ENCODE measurements at places on chromosomes 2 and 18. TPM values are rescaled to one million over a fixed set of nuclear protein-coding genes. Genes with fewer than 3 reads are reported as not detected.

Gene MATN3
- polyA plus RNA-seq, result 1.8 TPM

DNA sequence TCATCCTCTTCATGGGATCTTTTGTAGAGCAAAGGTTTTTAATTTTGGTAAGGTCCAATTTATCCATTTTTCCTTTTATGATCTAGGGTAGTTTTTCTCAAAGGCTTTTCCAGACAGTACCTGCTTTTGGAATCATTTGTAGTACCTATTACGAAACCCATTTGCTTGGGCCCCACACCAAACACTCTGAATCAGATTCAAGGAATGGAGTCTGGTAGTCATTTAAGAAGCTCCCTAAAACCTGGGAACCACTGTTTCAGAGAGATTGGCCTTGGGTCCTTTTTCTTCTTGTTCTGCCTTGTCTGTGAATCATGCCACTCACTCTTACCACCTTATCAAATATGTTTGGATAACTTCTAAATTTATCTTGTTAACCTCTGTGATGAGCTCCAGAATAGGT is 40.3 kb downstream of the OSBPL6 start:
- DNase-seq, result no peak
- no peak overlapping the region for H3K27ac ChIP-seq
- H3K4me3 ChIP-seq, result no peak overlapping the region

DNA sequence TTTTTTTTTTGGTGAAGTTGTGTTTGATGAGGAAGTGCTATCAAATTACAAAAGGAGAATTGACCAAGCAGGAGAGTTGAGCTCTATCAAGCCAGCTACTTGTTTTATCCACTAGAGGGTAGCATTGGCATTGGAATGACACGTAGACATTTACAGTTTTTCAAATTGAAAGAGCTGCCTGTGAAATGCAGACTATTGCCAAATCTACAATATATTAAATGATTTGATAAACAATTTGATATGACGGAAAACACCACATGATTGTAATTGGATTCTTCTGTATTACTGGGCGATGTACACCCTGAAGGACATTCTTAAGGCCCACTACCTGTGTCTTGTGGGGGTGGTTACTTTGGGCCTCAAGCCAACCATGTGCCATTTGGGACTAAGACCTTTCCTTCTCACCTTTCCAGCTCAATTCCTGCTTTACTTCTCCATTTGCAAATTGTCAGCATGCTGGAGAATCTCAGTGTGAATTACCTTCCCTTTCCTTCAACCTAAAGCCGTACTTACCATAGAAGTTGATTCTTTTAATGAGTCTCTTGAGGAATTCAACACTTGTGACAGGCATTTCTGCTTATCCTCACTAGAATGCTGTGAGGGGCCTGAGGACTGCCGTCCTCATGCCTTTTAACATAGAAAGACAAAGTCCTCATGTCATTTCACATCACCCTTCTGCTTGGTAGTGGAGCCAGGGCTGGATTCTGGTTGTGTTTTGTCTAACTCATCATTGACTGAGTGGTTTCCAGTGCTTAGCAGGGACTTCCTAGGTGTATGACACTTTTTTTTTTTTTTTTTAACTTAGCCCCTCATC is 134.8 kb upstream of the THUMPD2 start:
- peak; percentile 71 for DNase-seq
- H3K4me3 ChIP-seq, result no peak overlapping the region
- no peak overlapping the region for H3K27ac ChIP-seq

- no peak overlapping the region for H3K27ac ChIP-seq
- DNase-seq, result peak; percentile 11
- no peaks in the 10 kb centered on the region for H3K27me3 ChIP-seq
Measured at GRCh38 chr2:221397187-221397586, 174.9 kb downstream of the EPHA4 start.

GRCh38 chr18:39272230-39272629 is 1706.6 kb upstream of the CELF4 start:
- no peaks in the 10 kb centered on the region for H3K4me1 ChIP-seq
- DNase-seq, result no peak
- no peaks in the 10 kb centered on the region for H3K27me3 ChIP-seq
- H3K27ac ChIP-seq, result no peak overlapping the region
- H3K4me3 ChIP-seq, result no peak overlapping the region

- no peaks in the 10 kb centered on the region for H3K36me3 ChIP-seq
- no peaks in the 10 kb centered on the region for H3K27me3 ChIP-seq
- no peak overlapping the region for H3K27ac ChIP-seq
- no peak overlapping the region for H3K4me3 ChIP-seq
Measured at GRCh38 chr2:139360654-139361053, 580.5 kb upstream of the NXPH2 start.

Gene PAPOLG
- polyA plus RNA-seq, result 3.8 TPM

- no peak overlapping the region for H3K27ac ChIP-seq
- no peaks in the 10 kb centered on the region for H3K27me3 ChIP-seq
- DNase-seq, result no peak
- H3K4me3 ChIP-seq, result no peak overlapping the region
Measured at GRCh38 chr2:202765436-202765835, 106.1 kb downstream of the ICA1L start.

- no peak overlapping the region for H3K4me3 ChIP-seq
- H3K27me3 ChIP-seq, result no peaks in the 10 kb centered on the region
- DNase-seq, result no peak
- no peaks in the 10 kb centered on the region for H3K4me1 ChIP-seq
Measured at GRCh38 chr2:22912398-22912797, 472.6 kb upstream of the KLHL29 start.

GRCh38 chr2:238573916-238574315 is 147.2 kb downstream of the ASB1 start:
- no peak for DNase-seq
- no peak overlapping the region for H3K27ac ChIP-seq
- no peaks in the 10 kb centered on the region for H3K36me3 ChIP-seq

DNA sequence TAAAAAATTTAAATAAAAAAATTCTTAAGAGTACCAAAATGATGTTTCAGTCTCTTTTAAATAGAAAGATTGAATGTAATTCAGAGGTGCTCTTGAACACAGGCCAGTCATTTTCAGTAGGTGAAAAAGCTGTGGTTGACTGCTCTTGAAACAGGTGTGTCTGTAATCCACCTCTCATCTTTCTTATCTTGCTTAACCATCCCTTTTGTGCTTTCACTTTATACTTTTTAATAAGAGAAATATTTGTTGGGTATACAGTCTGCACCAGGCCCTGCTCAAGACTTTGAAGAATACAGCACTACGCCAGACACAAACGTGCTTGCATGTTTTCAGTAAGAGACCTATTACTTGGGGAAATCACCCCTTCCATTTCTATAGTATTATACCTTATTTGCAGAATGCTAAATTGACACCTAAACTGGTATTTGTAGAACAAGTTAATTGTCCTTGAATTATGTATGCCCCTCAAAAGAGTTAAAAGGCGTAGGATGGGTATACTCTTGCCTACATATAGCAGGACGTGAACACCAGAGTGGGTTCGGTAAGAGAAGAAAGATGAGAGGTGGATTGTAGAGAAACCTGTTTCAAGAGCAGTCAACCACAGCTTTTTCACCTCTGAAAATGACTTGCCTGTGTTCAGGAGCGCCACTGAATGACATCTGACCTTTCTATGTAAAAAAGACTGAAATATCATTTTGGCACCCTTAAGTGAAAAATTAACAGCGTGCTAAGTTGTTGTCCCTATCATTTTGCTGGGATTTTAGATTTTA is 4.0 kb upstream of the RTN4 start:
- no peaks in the 10 kb centered on the region for H3K36me3 ChIP-seq
- H3K27ac ChIP-seq, result no peak overlapping the region
- DNase-seq, result no peak
- no peaks in the 10 kb centered on the region for H3K27me3 ChIP-seq

DNA sequence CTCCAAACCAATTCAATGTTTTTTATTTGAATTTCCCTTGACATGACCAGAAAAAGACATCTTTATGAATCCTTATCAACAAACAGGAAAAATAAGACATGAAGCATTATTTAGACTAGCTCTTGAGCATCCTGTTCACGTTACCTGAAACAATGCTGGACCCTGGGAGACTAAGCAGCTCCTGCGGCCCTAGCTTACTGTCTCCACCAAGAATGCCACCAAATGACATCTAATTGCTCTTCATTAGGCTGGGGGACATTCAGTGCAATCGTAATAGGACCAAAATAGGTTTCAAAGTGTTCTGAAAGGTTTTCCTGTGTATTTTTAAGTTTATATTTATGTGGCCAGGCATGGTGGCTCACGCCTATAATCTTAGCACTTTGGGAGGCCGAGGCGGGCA is 25.5 kb downstream of the NFE2L2 start:
- no peaks in the 10 kb centered on the region for H3K27me3 ChIP-seq
- peaks cover 50% of the 10 kb centered on the region for H3K4me1 ChIP-seq
- no peak overlapping the region for H3K4me3 ChIP-seq

GRCh38 chr2:108855194-108855593 is 68.6 kb downstream of the CCDC138 start:
- H3K4me3 ChIP-seq, result no peak overlapping the region
- H3K27me3 ChIP-seq, result no peaks in the 10 kb centered on the region
- DNase-seq, result peak; percentile 24
- H3K4me1 ChIP-seq, result no peaks in the 10 kb centered on the region
- H3K27ac ChIP-seq, result no peak overlapping the region

DNA sequence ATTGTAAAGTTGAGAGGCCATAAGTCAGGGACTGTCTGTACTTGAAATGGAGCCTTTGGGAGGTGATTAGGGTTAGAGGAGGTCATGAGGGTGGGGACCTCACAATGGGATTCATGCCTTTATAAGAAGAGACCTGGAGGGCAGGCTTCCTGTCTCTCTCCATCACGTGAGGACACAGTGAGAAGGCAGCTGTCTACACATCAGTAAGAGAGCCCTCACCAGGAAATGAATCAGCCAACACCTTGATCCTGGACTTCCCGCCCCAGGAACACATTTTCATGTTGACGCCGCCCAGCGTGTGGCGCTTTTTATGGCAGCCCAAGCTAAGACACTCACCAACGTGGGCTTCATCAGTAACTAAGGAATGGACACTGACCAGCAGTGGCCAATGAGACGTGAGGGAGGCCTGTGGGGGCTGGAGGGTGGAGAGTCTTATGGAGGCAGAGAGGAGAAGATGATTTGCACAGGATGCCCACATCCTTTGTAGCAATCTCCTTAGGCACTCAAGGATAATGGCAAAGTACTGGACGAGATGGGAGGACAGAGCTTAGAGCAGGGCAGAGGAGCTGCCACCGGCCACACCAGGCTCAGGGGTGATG is 162.7 kb downstream of the EIPR1 start:
- no peak overlapping the region for H3K4me3 ChIP-seq
- H3K4me1 ChIP-seq, result no peaks in the 10 kb centered on the region
- no peaks in the 10 kb centered on the region for H3K36me3 ChIP-seq
- H3K27ac ChIP-seq, result no peak overlapping the region
- H3K27me3 ChIP-seq, result no peaks in the 10 kb centered on the region
- no peak for DNase-seq

- H3K27me3 ChIP-seq, result no peaks in the 10 kb centered on the region
- H3K4me3 ChIP-seq, result no peak overlapping the region
- H3K27ac ChIP-seq, result no peak overlapping the region
- no peak for DNase-seq
- H3K36me3 ChIP-seq, result no peaks in the 10 kb centered on the region
Measured at GRCh38 chr2:241924069-241924908, 54.8 kb downstream of the RTP5 start.

Gene BCL2L11
- polyA plus RNA-seq, result 21.7 TPM

- H3K36me3 ChIP-seq, result no peaks in the 10 kb centered on the region
- no peak overlapping the region for H3K4me3 ChIP-seq
- peaks cover 3% of the 10 kb centered on the region for H3K27me3 ChIP-seq
- H3K27ac ChIP-seq, result no peak overlapping the region
- peaks cover 7% of the 10 kb centered on the region for H3K4me1 ChIP-seq
Measured at GRCh38 chr2:9699139-9700108, 68.6 kb upstream of the YWHAQ start.

GRCh38 chr2:72220170-72220569 is 72.5 kb upstream of the CYP26B1 start:
- no peak overlapping the region for H3K27ac ChIP-seq
- no peaks in the 10 kb centered on the region for H3K4me1 ChIP-seq
- no peaks in the 10 kb centered on the region for H3K27me3 ChIP-seq

DNA sequence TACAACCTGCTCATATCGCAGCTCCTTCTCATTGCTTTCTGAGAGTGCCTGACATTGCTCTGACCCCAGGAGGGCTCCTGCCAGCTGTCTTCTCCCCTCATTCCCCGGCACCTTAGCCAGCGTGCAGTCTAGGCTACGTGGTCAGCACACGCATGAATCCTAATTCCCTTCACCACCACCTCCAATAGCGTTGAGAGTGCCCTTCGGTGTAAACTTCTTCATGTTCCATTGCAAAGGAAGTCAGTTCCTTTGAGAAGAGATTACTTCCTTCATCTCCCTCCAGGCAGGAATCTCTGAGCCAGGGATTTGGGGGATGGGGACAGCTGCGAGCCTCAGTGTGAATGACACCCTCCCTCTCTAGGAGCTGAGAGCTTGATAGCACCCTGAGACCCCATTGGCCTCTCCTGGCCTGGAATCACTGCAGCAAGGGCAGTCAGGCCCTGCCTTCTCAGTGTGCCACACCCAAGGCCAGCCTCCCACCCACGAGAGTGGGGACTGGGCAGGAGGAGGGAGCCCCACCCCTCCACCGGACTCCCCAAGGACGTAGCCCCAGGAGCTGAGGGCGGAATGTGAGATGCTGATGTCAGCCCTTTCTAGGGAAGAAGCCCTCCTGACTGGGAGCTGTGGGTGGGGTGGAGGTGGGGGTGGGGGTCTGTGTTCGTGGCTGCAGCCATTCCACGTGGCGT is 53.4 kb downstream of the SLC66A2 start:
- H3K36me3 ChIP-seq, result peaks cover under 1% of the 10 kb centered on the region
- H3K4me1 ChIP-seq, result no peaks in the 10 kb centered on the region
- no peak for DNase-seq
- no peak overlapping the region for H3K27ac ChIP-seq

DNA sequence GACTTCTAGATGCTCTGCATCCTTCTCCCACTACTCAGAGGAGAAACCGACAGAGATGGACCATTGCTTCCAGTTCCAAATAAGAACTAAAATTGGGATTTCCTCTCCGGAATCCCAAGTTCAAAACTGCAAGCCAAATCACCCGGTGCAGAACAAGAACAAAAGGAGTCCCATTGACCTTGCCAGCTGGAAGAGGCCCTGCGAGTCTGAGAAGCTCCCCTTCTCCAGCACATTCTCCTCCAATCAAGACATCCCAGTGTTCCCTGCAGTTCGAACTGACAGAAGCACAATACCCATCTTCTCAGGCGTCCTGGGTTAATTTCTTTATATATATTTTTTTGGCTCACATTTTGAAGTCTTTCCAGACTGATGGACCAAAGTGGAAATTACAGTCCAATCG is 195.3 kb upstream of the MEIS1 start:
- H3K36me3 ChIP-seq, result no peaks in the 10 kb centered on the region
- H3K27ac ChIP-seq, result no peak overlapping the region
- no peak overlapping the region for H3K4me3 ChIP-seq

Gene CHAC2
- 2.1 TPM for polyA plus RNA-seq

GRCh38 chr2:112768432-112768831 is 4.0 kb upstream of the CKAP2L start:
- H3K36me3 ChIP-seq, result no peaks in the 10 kb centered on the region
- no peak for DNase-seq
- H3K27ac ChIP-seq, result no peak overlapping the region
- H3K4me1 ChIP-seq, result peaks cover 9% of the 10 kb centered on the region

All from endothelial cell of umbilical vein (primary cell).